HuH-7 (cell line): ENCODE measurements at places on chromosomes 16 and 17.
A peak's percentile ranks its signal among the peaks of the same experiment; 100 is the strongest.

DNA sequence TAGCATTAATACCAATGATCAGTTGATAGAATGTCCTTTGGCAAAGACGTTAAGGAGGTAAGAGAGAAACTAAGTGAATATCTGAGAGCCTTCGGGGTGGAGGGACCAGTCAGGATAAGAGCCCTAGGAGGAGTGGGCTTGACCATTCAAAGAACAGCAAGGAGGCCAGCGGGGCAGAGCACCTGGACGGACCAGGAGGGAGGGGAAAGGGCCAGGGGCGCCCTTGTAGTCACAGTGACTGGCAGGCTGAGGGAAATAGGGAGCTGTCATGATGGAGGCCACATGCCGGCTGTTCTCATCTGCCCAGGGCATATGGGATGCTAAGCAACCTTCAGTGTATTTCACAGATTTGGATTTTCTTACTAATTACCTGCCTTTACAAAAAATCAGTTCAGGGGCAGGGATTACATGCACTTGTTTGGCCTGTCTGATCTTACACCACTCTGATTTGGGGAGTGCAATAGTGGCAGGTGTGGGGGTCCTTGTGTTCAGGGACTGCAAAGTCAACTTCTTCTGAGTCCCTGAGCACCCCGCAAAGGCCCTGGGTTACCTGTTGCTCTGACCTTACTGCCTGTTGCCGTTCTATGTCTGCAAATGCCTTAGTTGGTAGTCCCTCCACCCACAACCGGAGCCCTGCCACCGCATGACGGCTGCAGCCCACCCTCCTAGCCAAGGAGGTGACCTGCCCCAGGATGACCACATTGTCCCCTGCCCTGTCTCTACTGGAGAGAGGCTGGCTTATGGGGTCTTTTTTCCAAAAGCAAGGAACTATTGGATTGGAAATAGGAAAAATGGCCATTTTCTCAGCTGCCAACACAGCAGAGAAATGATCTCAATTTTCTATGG lies 10.0 kb downstream of the TMEM132E start:
- DNase-seq = no peak

DNA sequence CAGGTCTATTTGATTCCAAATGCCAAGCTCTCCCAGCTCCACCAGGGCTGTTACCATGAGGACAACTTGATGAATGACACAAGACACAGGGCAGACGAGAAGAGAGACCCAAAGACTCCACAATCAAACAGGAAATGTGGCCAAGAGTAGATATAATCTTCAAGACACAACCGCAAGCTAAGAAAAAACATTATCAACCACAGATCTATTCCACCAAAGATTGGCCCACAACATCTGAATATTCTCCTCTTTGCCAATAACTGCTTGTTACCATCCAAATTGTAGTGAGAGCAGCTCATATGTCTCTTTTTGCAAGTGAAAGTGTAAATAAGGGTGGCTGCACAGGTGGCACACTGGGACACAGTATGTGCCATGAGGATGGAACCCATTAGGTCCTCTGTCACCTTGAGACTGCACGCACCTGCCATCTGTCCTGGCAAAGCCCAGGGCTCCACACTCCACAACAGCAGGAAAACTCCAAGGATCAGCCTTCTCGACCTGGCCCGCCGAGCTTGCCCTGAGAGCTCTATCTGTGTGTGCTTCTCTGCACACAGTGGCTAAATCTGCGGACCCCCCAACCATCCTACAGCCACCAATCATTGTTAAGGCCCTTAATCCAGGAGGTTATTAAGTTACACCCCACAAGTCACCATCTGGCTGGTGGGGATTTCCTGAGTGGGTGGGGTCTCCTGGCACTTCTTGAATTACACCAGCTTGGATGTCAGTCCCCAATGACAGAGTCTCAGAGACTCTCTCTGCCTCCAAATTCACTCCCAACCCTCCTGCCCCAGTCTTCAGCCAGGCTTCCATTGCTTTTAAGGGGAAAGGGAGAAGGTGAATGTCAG lies 50.5 kb downstream of the DYNLRB2 start:
- no peak for DNase-seq

DNA sequence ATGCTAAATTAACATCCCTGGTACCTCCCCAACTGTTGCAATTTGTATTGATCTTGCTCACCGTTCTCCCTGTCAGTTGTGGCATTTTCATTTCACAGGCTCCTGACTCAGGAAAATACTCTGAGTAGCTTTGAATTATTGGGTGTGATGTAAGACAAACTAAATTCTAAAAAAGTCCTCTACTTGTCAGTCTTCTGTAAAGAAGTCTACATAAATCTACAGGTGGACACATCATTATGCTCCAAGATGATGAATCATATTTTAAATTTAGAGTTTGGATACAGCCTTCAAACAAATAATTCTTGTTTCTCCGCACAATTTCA lies 47.2 kb downstream of the MARCHF10 start:
- no peak for DNase-seq

DNA sequence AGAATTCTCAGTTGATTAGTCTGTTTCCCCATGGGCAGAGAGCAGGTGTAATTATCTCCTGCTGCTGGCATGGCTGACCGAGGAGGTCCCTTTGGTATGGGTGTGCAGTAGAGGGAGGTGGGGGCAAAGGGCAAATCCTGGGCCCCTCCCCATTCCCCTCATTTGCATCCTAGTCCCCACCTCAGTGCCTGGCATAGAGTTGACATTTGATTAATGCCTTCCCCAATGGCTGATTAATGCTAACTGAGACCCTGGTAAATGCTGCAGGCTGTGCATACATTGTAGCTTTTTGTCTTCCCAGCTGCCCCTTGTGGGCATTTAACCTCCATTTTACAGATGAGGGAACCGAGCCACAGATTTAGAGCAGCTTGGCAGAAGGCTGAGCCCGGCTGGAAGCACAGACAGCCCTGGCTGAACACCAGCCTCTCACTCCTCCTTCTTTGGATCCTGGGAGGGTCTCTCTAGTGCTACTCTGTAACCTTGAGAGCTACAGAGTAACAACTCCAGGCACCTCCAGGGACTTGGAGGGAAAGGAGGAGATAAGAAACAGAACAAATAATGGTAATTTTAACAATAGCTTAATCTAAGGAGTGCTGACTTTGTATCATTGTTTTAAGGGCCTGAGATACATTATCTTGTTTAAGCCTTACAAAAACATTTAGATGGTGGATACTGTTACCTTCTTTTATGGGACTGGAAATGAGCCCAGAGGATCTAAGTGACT lies 5.1 kb downstream of the PLCG2 start:
- DNase-seq = no peak

- no peak for DNase-seq
These were observed 43.5 kb downstream of the LYRM9 start for GRCh38 chr17:27849474-27850185.

DNA sequence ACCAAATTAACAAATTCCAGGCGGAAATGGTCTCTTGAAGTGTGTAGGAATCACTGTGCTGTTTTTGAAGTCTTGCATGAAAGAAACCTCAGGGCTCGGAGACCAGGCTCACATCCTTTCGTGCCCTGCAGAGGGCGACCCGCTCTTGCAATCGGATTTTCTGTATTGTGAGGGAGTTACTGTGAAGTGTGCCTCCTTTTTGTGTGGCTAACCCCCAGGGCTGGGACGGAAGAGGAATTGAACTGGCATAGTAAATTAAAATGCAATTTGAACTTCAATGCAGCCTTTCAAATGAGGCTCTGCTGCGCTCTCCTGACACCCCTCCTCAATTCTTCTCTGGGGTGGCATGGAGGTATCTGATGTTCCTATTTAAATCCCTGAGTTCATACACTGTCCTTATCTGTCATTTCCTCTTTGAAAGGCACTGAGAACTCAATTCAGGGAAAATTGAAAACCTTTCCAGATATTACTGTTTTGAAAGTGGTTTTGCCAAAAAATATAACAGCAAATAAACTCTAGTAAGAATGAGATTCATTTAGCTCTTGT lies 51.5 kb upstream of the MGAT5B start:
- peak; percentile 73 for DNase-seq
